AG10803 (cell line): ENCODE measurements at places on chromosomes 16 and 17.
A peak's percentile ranks its signal among the peaks of the same experiment; 100 is the strongest.

DNA sequence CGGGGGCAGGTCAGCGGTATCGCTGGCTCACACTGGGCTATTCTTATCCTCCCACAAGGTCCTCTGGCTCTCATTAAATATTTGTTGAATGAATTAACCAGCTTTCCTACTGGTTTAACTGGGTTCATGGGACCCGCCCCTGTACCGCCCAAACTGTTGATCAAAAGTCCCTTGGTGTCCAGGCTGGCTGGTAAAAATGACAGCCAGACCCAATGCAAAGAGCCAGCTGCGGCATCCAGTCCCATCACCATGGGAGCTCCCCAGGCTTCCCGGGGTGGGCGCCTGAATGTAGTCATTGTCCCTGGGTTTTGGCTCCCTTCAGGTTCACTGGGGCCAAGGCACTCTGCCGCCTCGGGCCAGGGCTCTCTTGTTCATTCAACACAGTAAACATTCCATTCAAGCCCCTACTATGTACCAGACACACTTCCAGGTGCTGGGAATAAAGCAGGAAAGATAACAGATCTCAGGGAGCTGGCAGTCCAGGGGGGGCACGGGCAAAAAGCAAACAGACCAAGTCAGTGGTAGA is 11.7 kb upstream of the ATP2C2 start:
- no peak for DNase-seq

GRCh38 chr17:27327397-27327796 is 33.5 kb downstream of the WSB1 start:
- no peak for DNase-seq

GRCh38 chr17:50908860-50909764 is 43.0 kb upstream of the TOB1 start:
- DNase-seq: no peak

GRCh38 chr17:44397479-44398440 is 8.3 kb upstream of the ITGA2B start:
- DNase-seq: no peak

DNA sequence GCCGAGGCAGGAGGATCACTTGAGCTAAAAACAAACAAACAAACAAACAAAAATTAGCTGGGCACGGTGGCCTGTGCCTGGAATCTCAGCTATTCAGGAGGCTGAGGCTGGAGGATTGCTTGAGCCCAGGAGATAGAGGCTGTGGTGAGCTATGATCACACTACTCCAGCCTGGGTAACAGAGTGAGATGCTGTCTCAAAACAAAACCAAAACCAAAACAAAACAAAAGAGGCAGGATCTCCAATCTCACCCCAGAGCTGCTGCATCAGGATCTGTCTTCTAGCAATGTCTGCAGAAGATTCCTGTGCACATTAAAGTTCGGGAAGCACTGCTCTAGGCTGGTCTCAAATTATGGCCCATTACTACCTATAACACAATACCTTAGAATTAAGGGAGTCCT is 43.1 kb downstream of the MAP2K6 start:
- no peak for DNase-seq

- no peak for DNase-seq
These were observed 1.3 kb upstream of the ZACN start for GRCh38 chr17:76077584-76078110.

- DNase-seq: no peak
These were observed 12.6 kb downstream of the UTS2R start for GRCh38 chr17:82384051-82384729.

DNA sequence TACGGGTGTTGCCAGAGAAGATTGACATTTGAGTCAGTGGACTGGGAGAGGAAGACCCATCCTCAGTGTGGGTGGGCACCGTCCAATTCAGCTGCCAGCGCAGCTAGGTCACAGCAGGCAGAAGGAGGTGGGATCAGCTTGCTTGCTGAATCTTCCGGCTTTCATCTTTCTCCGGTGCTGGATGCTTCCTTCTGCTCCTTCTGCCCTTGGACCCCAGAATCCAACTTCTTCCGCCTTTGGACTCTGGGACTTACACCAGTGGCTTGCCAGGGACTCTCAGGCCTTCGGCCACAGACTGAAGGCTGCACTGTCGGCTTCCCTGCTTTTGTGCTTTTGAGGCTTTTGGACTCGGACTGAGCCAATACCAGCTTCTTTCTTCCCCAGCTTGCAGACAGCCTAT is 46.1 kb upstream of the RPL38 start:
- no peak for DNase-seq

DNA sequence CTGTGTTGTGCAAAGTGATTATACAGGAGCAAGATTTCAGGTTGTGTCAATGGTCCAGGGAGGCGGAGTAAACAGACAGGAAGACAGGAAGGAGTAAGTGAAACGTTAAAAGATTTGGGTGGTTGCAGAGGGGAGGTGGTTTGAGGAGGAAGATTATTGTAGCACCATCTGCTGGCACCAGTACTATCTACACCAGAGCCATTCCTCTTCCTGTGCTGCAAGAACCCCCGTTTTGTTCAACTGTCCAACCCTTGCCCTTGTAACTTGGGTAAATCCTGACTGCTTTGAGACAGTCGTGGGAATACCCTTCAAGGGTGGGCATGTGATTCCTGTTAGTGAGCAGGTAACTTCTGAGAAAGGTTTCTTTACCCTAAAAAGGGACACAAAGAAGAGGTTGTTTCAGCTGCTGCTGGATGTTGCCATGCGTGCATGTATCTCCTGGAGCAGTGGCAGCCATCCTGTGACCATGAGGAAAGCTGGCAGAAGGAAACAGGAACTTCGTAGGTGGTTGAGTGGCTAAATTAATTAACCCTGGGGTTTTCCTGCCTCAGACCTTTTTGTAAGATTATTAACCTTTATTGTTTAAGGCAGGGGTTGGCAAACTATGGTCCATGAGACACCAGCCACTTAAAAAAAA is 124.1 kb downstream of the PRKCA start:
- DNase-seq: no peak

GRCh38 chr17:65473985-65474384 is 87.5 kb downstream of the AXIN2 start:
- no peak for DNase-seq

- no peak for DNase-seq
These were observed 31.2 kb downstream of the CDH3 start for GRCh38 chr16:68676113-68676860.

GRCh38 chr17:38871247-38872015 is 1.6 kb downstream of the LASP1 start:
- peak; percentile 53 for DNase-seq

- no peak for DNase-seq
These were observed 405.5 kb downstream of the CPPED1 start for GRCh38 chr16:12398029-12398682.

DNA sequence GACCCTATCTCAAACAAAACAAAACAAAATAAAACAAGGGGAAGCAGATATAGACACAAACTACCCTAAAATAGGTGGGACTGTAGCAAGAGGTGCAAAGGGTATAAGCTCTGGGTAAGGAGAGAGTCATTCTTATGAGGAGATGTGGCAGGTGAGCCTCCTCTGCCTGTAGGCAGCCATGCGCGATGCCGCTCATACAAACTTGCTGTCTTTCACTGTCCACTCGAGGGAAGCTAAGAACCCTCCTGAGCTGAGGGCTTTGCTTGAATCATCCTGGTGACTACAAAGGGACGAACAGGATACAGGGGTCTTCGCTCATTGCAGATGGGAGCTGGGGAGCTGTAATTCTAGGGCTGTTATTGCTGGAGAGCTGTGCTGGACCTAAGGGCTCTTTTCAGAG is 14.8 kb upstream of the IL27 start:
- DNase-seq: no peak

DNA sequence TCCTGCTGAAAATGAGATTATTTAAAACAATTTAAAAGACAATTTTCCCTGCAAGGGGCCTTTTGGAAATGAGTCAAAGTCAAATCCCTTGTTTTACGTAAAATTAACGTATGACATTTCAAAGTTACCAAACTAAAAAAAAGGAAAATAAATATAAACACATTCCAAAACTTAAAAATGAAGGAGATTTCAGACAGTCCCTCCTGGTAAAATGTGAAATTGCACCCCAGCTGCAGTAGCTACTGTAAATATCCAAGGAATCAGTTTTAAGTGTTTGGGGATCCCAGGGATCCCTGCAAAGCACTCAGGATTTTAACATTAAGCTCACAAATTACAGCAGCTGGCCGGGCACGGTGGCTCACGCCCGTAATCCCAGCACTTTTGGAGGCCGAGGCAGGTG is 63.3 kb downstream of the NXN start:
- DNase-seq: no peak

- DNase-seq: no peak
These were observed 17.2 kb downstream of the NKD1 start for GRCh38 chr16:50565428-50565827.

DNA sequence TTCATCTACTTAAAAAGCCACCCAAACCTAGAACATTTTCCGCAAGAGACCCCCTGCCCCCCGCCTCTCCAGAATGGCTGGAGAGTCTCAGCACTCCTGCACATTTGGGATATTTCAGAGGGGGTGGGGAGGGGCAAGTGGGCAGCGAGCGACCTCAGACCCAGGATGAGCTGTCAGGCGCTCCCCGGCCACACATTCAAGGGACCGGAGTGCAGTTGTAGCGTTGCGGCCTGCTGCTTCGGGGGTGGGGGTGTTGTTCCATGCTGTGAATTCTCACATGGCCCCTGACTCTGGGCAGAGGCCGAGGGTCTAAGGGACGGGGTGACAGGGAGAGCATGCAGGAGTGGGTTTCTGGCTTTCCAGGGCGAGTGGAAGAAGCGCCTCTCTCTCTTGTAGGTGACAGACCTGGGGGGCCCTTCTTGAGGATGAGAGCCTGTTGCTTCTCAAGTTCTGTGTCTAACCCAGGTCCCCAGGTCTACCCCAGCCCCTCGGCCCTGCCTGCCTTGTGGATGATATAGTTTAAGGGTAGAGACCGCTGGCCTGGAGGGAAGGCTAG is 231.2 kb downstream of the SEC14L1 start:
- DNase-seq: no peak

GRCh38 chr16:60142619-60143347 is 1408.7 kb upstream of the GOT2 start:
- peak; percentile 41 for DNase-seq

- no peak for DNase-seq
These were observed 1.2 kb upstream of the YPEL2 start for GRCh38 chr17:59330053-59330942.

DNA sequence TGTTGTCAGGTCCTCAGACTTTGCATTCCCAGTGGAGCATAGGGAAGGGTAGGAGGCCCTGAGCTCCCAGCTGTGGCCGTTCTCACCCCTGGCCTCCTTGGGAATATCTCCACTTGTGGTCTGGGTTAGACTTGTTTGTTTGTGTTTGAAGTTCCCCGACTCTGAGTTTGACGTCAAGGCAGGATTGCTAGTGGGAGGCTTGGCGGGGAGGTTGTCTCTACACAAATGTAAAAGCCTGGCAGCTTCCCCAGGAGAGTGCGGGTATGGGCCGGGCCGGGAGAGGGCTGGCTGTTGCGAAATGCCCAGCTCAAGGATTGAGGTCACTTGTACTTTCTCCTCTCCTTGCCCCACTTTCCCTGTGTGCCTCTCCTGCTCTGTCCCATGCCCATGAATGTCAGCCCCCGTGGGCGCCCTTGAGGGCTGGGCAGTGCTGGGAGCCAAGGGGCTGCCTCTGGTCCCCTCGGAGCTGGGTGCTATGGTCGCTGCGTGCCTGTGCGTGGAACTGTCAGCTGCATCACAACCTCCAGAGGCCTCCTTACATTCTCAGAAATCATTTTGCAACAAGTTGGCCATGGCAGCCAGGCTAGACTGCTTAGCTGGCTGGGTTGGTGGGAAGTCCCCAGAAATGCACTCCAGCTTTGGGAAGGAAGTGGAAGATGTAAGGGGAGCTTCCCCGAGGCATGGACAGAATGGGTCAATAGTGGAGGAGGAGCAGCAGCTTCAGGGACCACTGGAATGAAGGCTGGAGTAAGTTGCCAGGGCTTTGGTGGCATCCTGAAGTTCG is 84.3 kb downstream of the KSR1 start:
- DNase-seq: peak; percentile 99
